ENCODE measurements at places on chromosomes 7 and 10. TPM values are rescaled to one million over a fixed set of nuclear protein-coding genes. Genes with fewer than 3 reads are reported as not detected.

AKR1E2 gene
- 4.2 TPM for total RNA-seq

LLCFC1 gene
- not detected for total RNA-seq

CCDC186 gene
- total RNA-seq, result 13.8 TPM

TMEM213 gene
- total RNA-seq, result 0.39 TPM

RELN gene
- total RNA-seq, result not detected

- peaks cover 8% of the 10 kb centered on the region for H3K36me3 ChIP-seq
- H3K4me3 ChIP-seq, result no peak overlapping the region
- no peak for DNase-seq
- peaks cover 17% of the 10 kb centered on the region for H3K4me1 ChIP-seq
- no peak overlapping the region for H3K27ac ChIP-seq
Observed at GRCh38 chr7:97015756-97016380, 8.8 kb downstream of the DLX5 start.

GRCh38 chr7:116095396-116095795 lies 64.8 kb upstream of the TFEC start:
- peaks cover 5% of the 10 kb centered on the region for H3K27me3 ChIP-seq
- no peak overlapping the region for H3K4me3 ChIP-seq
- no peak for DNase-seq
- H3K4me1 ChIP-seq, result no peaks in the 10 kb centered on the region

GRCh38 chr10:38605153-38605661 lies 511.1 kb downstream of the ZNF37A start:
- no peak for DNase-seq
- no peaks in the 10 kb centered on the region for H3K4me1 ChIP-seq
- peaks cover 4% of the 10 kb centered on the region for H3K36me3 ChIP-seq
- H3K27ac ChIP-seq, result no peak overlapping the region
- no peaks in the 10 kb centered on the region for H3K27me3 ChIP-seq

DNA sequence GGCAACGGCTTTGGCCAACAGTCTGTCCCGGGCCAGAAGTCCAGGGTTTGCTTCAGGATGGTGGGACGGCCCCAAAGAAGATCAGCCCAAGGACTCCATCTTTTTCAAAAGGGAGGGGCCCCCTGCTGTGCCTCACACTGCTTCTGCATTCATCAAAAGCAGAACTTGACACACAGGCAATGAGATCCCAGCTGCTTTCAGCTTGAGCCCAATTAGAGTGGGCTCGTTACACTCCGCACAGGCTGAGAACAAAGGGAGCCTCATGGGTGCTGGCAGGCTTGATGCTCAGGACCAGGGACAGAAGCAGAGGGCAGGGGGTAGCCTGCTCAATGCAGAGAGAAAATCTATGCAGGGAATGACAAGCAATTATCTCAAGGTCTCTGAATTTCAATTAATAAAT lies 45.5 kb downstream of the VOPP1 start:
- DNase-seq, result no peak
- no peak overlapping the region for H3K4me3 ChIP-seq
- H3K4me1 ChIP-seq, result peaks cover 73% of the 10 kb centered on the region
- H3K27me3 ChIP-seq, result no peaks in the 10 kb centered on the region
- no peak overlapping the region for H3K27ac ChIP-seq

DNA sequence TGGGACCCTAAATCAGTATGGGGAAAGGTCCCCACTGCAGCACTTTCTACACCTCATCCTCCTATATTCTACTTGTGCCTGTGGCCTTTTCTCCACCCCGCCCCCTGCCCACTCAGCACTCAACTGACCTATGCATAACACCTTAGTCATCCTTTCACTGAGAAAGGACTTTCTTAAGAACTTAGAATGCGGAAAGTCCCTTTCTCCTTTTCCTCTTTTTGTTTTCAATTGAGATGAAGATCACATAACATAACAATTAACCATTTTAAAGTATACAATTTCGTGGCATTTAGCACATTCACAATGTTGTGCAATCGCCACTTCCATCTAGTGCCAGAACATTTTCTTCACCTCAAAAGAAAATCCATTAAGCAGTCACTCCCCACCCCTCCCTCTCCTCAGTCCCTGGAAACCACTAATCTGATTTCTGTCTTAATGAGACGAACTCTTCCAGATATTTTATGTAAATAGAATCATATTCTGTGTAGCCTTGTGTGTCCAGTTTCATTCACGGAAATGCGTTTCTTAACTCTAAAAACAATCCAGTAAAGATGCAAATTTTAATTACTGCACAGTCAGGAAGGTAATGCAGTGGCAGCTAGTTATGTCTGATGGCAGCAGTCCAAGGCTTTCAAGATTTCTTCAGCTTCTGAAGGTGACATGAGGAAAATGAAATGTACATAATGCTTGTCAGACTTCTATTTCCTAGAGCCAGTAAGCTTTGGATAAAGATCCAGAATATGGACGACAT lies 41.7 kb downstream of the FAS start:
- peak overlapping the region; percentile 44 for H3K4me3 ChIP-seq
- peak overlapping the region; percentile 65 for H3K27ac ChIP-seq
- H3K4me1 ChIP-seq, result peaks cover 41% of the 10 kb centered on the region
- H3K27me3 ChIP-seq, result no peaks in the 10 kb centered on the region
- H3K36me3 ChIP-seq, result no peaks in the 10 kb centered on the region

- no peaks in the 10 kb centered on the region for H3K4me1 ChIP-seq
- DNase-seq, result no peak
- H3K4me3 ChIP-seq, result no peak overlapping the region
- no peaks in the 10 kb centered on the region for H3K36me3 ChIP-seq
- H3K27ac ChIP-seq, result no peak overlapping the region
Observed at GRCh38 chr7:121017586-121017985, 29.1 kb downstream of the CPED1 start.

DNA sequence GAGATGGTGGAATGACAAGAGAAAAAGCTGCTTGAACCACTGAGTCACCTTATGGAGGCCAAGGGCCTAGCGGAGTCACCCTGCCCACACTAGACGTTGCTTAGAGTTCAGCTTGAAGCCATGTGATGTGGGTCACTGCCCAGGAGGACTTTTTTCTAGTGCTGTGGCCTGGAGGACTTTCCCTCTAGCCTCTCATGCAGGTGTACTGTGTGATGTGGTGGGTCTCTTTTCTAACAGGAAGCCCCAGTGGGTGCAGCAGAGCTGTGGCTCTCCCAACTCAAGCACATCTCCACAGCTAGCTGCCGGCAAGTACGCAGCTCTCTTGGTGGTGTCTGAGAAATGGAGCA lies 13.6 kb downstream of the POR start:
- no peaks in the 10 kb centered on the region for H3K36me3 ChIP-seq
- H3K27me3 ChIP-seq, result no peaks in the 10 kb centered on the region
- peaks cover 8% of the 10 kb centered on the region for H3K4me1 ChIP-seq
- peak; percentile 19 for DNase-seq
- H3K4me3 ChIP-seq, result no peak overlapping the region
- no peak overlapping the region for H3K27ac ChIP-seq

GRCh38 chr7:106964466-106964865 lies 80.0 kb upstream of the PRKAR2B start:
- no peak overlapping the region for H3K4me3 ChIP-seq
- H3K36me3 ChIP-seq, result no peaks in the 10 kb centered on the region
- DNase-seq, result no peak
- H3K27me3 ChIP-seq, result peaks cover 2% of the 10 kb centered on the region

DNA sequence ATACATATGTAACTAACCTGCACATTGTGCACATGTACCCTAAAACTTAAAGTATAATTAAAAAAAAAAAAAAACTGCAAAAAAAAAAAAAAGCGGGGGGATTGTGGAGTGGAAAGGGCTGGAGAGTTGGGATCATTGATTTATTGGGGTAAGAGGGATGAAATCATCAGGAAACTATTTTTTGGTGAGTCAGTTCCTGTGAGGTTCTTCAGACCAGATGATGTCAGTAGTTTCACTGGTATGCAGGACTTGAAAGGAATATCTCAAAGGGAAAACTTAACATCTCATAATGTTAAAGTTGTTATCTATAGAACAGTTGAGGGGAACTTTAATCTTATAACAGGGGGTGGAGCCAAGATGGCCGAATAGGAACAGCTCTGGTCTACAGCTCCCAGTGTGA lies 32.6 kb upstream of the TECTB start:
- H3K4me3 ChIP-seq, result no peak overlapping the region
- peaks cover 1% of the 10 kb centered on the region for H3K27me3 ChIP-seq
- H3K27ac ChIP-seq, result no peak overlapping the region
- no peak for DNase-seq
- H3K4me1 ChIP-seq, result no peaks in the 10 kb centered on the region

DNA sequence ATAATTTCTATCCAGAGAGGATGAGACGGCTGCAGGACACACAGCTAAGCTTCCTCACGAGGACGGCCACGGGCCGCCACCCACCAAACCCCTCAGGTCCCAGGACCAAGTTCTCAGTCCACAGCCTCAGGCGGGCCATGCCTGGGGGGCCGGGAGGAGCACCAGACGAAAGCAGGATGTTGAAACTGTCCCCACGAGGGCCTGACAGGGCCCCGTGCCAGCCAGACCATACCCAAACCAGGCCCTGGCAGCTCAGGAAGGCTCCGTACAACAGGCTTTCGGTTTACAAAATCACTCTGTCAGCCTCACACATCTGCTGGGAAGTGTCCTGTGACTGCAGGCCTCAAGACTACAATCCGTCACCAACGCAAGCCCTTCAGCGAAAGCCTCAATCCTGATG lies 14.5 kb downstream of the TUBGCP2 start:
- H3K36me3 ChIP-seq, result peaks cover 46% of the 10 kb centered on the region
- no peaks in the 10 kb centered on the region for H3K27me3 ChIP-seq
- no peak overlapping the region for H3K27ac ChIP-seq
- DNase-seq, result no peak
- H3K4me3 ChIP-seq, result no peak overlapping the region

- H3K27ac ChIP-seq, result no peak overlapping the region
- peaks cover 1% of the 10 kb centered on the region for H3K36me3 ChIP-seq
- peaks cover 14% of the 10 kb centered on the region for H3K4me1 ChIP-seq
- no peak for DNase-seq
Observed at GRCh38 chr7:102469972-102470825, 5.4 kb downstream of the LRWD1 start.

DNA sequence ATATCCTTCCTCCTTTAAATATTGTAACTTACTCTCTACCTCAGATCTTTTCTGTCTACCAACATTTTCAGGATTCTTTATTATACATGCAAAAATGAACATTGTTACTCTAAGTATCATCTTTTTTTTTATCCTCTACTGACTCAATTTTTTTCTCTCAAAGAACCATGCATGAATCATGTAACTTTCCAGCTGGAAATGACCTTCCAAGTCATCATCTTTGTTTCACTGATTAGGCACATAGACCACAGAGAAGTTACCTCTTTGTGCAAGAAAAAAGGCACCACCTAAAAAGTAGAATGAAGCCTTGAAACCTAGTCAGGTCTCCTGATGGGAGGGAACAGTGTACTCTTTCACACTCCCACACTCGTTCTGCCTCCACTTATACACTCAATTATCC lies 234.9 kb downstream of the HGF start:
- no peak overlapping the region for H3K4me3 ChIP-seq
- H3K36me3 ChIP-seq, result no peaks in the 10 kb centered on the region
- H3K4me1 ChIP-seq, result no peaks in the 10 kb centered on the region
- no peak overlapping the region for H3K27ac ChIP-seq
- no peaks in the 10 kb centered on the region for H3K27me3 ChIP-seq

DNA sequence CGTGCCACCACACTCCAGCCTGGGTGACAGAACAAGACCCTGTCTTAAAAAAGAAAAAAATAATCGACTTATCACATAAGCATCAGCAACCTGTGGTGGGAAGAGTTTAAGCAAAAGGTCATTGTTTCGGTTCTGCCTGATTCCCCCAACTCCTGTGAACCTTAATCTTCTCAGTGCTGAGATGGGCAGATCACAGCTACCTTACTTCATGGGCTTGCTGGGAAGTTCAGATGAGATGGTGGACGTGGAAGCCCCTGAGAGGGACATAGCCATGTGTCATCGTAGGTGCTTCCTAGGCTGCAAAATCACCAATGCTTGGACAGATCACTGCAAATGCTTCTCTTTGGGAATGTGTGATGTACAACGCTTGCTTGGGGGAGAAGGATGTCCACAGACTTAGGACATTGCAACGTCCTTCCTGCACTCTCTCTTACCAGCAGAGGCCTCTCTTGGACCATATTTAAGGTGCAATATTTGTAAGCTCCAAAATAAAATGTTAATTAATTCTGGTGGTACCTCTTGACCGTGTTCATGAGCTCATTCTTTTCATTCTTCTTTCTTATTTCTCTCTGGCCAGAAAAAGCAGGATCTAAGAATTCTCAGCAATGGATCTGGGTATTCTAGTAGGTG lies 8.6 kb downstream of the GJD4 start:
- H3K27me3 ChIP-seq, result peaks cover 28% of the 10 kb centered on the region
- no peaks in the 10 kb centered on the region for H3K36me3 ChIP-seq
- no peak overlapping the region for H3K4me3 ChIP-seq
- no peaks in the 10 kb centered on the region for H3K4me1 ChIP-seq
- no peak for DNase-seq

DNA sequence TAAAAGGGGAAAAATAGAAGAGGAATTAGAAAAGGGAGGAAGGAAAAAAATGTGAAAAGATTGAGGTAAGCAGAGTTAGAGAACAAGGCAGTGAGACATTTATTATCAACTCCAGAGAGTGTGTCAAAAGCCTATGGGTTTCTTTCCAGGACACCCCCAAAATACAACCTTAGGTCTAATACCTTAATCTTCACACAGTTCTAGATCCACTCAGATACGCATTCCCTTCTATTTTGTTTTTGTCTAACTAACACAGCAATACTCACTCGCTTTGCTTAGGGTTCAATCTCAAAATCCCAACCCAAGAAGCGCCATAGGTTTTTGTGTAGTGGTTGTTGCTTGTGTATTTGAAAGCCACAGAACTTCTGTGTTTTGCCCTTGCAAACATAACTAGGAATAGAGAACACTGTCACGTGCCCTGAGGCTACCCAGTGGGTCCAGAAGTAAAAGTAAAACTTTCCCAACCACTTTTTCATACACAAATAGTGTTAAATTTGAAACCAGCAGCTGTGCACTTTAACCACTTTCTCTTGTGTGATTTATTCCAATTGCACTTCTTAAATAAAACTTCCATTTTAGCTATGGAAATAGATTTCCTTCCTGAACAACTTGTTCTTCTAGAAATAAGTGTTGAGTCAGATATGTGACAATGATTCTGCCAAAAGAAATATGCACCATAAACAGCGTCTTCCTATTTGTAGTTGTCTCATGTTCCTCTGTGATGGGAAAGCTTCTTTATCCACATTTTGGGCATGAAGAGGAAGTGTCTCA lies 414.7 kb upstream of the GHITM start:
- H3K4me1 ChIP-seq, result no peaks in the 10 kb centered on the region
- H3K4me3 ChIP-seq, result no peak overlapping the region
- no peak overlapping the region for H3K27ac ChIP-seq
- no peaks in the 10 kb centered on the region for H3K27me3 ChIP-seq

- no peaks in the 10 kb centered on the region for H3K36me3 ChIP-seq
- no peaks in the 10 kb centered on the region for H3K27me3 ChIP-seq
- no peak overlapping the region for H3K27ac ChIP-seq
- H3K4me1 ChIP-seq, result peaks cover 13% of the 10 kb centered on the region
- DNase-seq, result no peak
- no peak overlapping the region for H3K4me3 ChIP-seq
Observed at GRCh38 chr10:132626761-132627665, 89.4 kb downstream of the INPP5A start.

All from activated CD4-positive, alpha-beta memory T cell treated with anti-CD3 and anti-CD28 coated beads for 36 hours (primary cell).